ENCODE measurements at places on chromosomes 7 and 10. TPM values are rescaled to one million over a fixed set of nuclear protein-coding genes. Genes with fewer than 3 reads are reported as not detected.

DNA sequence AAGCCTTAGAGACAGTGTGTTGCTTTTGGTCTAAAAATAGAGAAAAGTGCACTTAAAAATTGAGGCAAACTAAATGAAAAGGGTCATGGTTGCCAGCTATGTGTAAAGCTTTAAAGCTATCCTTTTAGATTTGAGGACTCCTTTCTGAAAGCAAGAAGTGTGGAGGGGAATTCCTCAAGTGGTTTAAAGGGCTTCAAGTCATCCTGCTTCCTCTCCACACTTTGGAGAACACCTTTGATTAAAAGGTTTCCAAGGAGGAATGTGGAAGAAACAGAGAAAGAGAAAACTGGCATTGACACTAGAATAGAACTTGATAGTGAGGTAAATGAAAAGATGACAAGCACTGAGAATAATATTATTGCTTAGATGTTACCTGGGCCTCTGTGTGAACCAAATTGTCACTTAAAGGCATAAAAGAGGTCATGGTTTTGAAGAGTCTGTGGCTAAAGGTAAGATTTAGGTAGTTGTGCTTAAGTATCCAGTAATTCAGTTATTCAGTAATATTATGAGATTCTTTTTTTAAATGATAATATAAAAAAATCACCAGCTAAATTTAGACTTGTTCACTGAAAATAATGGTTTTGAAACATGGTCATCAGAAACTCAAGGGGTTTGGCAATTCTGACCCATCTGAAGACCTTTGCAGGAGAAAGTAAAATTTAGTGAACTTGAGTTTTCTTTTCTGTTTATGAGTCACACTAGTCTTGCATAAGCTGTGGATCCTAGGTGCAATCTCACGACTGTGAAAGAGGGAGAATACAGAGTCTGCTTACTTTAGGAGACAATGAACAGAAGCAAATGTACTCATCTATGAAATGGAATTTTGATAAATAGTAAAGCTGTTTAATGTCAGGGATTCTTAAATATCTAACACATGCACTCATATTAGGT lies 466.0 kb downstream of the KIF20B start:
- no peak for DNase-seq

DNA sequence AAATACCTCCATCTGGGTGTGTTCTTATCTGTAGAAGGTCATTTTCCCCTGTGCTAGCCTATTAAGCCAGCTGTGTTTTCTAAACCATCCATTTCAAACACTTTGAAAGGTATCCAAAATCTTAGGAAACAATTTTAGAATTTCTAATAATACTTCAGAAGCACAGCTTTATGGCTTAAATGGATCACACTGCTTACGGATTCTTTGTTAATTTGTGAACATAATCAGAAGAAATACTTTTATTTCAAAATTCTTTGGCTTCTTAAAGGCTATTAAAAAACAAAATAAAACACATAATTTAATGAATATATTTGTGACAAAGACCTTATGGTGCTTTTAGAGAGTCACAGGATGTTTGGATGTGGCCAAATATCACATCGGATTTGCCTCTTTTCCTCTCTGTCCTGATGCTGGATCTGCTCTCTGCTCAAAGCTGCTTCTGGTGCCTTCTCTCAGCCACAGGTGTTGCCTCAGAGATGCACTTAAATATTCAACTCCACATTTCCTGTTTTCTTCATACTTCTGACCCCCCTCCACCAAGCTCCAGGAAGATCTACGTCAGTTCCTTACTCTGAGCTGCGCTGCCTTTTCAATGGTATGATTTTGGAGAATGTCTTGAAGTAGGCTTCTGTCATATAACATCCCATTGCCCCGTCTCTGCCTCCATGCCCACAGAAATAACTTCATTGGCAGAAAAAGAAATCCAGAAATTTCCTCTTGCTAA lies 230.6 kb downstream of the MLLT10 start:
- DNase-seq: no peak

- DNase-seq: no peak
These were observed 50.2 kb downstream of the TLL2 start for GRCh38 chr10:96463562-96463961.

DNA sequence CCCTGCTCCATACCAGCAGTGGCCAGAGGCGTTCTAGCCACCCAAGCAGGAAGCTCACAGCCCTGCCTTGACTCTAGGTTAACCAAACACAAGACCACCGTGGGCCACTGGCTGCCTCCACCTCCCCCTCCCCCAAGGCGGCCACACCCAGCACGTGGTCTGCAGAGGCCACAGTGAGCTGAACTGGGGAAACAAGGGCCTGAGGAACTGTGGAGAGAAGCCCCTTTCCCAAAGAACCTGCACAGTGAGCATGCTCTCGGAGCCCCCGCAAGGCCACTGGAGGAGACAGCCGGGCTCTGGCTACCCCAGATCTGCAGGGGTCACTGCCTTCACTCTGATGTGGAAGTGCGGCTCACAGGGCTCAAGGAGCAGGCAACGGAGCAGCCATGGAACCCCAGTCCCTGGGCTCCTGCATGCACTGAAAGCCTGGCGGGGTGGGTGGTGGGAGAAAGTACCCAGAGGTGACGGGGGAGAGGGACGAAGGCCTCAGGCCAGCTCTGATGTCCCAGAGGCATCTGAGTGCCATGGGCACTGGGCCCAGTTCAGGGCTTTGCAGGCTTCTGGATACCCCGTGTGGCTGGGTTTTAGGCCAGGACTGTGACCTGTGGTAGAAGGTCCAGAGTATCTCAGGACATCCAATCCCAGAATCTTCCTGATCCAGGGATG lies 189.2 kb downstream of the EBF3 start:
- no peak for DNase-seq

GRCh38 chr7:12701433-12701832 lies 14.0 kb downstream of the ARL4A start:
- DNase-seq: no peak

- DNase-seq: no peak
These were observed 15.1 kb downstream of the LSMEM1 start for GRCh38 chr7:112495810-112496462.

The CPVL gene
- 1.2 TPM for total RNA-seq

The SAMD9 gene
- 66.5 TPM for total RNA-seq

The C7orf57 gene
- 0.40 TPM for total RNA-seq

The PSD gene
- 4.3 TPM for total RNA-seq

The LHFPL3 gene
- total RNA-seq: not detected

The IFIT1 gene
- total RNA-seq: 48.4 TPM
